ENCODE measurements at places on chromosomes 1 and 21.
A peak's percentile ranks its signal among the peaks of the same experiment; 100 is the strongest.

DNA sequence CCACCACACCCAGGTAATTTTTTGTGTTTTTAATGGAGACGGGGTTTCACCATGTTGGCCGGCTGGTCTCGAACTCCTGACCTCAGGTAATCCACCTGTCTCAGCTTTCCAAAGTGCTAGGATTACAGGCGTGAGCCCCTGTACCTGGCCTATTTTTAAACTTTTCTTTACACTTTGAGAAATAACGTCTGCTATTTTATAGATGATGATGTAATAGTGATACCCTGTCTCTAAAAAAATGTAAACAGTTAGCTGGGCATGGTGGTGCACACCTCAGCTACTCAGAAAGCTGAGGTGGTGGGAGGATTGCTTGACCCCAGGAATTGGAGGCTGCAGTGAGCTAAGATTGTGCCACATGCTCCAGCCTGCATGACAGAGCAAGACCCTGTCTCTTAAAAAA, 47.9 kb downstream of the RALGPS2 start:
- no peak for DNase-seq

- no peak for DNase-seq
These were observed 3.0 kb downstream of the ATP2B4 start for GRCh38 chr1:203629507-203630082.

GRCh38 chr21:26064506-26064905, 106.1 kb downstream of the APP start:
- no peak for DNase-seq

DNA sequence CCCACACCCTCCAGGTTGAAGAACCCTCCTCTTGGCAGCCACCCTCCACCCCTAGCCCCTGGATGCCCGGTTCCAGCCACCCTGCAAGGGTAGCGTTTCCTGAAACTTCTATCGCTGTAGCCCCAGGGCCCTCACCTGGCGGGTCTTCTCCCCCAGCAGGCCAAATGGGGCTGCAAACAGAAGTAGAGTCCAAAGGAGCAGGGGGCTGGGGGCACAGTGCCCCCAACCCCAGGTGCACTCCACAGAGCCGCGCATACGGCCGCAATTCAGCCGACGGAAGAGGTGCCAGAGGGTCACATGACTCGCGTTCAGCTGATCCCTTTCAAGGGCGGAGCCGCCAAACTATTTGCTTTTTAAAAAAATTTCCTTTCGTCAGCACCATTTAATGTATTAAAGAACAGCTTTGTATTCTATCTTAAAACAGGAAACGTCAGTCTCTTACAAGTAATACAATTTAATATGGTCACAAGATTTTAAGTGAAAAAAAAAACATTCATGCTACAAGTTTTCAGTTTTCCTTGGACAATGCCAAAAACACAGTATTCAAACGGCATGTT, at the start of gene GLMP:
Gene GLMP (minus strand): TSS at position 289 of the 557 bp plus-strand sequence. CDS start 34 bp downstream, at position 255.
- DNase-seq = peak; percentile 59

- DNase-seq = no peak
These were observed 157.8 kb upstream of the KAZN start for GRCh38 chr1:14440731-14441130.

- no peak for DNase-seq
These were observed 169.7 kb downstream of the TRIM33 start for GRCh38 chr1:114341299-114341698.
